ENCODE measurements at places on chromosomes 1 and 21.

DNA sequence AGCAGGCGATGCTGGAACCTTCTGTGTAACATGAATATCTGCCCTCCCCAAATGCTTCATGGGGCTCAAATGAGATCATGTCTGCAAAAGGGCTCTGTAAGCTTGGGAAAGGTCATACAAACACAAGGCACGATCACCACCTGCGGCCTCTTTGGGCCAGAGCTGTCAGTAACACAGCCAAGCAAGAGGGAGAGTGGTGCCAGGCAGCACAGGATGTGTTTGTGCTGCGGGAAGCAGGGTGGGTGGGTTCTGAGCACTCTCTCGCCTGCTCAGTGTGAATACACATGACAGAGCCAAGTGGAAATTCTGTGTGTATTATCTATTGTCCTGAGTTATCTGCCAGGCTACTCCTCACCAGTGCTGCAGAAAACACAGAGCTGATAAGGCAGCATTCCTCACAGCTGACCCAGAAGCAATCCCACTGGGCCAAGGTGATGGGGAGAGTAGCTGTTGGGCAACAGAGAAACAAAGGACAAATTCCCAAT is 101.2 kb downstream of the LAMC2 start:
- peak; percentile 94 for DNase-seq

- no peak for DNase-seq
These were observed 47.5 kb downstream of the SSX2IP start for GRCh38 chr1:84642774-84643173.

GRCh38 chr1:232904566-232904965 is 45.8 kb upstream of the NTPCR start:
- DNase-seq, result no peak

DNA sequence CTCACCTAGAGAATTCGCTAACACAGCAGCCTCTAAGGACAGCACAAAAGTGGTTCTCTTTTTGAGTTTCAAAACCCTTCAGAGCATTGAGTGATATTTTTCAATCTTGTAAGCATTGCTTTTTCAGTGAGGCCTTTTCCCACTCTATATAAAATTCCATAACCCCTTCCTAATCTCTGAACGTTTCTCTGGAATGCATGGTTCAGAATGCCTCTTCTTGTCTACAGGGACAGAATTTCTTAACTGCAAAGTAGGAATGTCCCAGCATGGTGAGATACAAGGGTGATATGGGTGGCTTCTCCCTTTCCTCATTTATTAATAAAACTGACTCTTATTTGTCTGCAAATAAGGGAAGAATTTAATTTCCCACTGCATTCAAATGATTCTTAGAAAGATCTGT is 377.9 kb downstream of the LTN1 start:
- no peak for DNase-seq

DNA sequence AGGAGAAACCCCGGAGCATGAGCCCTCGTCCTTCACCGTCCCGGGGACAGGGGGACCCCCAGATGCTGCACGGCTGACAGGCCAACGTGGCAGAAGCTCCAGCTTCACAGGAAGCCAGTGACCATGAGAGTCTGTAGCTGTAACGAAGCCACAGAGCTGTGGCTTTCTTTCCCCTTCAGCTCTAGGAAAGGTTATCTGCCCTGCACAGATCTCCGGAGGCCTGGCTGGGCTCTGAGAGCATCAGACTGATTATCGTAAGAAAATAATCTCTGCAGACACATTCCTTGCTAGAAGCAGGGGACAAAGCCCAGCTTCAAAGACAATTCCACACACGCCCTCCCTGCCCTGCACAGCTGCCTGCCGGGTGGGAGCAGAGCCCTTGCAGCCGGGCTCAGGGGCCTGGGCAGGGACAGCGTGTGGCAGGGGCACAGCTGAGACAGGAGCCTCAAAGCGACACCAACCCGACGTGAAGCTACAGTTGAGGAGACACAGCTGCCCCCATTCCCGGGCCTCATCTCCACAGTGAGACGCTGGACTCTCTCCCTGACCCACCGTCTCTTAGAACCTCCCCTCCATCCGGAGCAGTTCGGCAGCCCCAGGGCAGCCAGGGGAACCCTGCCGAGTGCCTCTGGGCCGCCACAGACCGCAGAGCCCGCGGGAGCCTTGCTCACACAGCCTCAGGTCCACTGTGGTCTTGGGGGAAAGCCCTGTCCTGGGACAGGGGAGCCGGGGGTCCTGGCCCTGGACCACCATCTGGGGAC is 30.6 kb downstream of the POFUT2 start:
- no peak for DNase-seq

- peak; percentile 83 for DNase-seq
These were observed 47.6 kb downstream of the SSBP3 start for GRCh38 chr1:54358503-54359168.

DNA sequence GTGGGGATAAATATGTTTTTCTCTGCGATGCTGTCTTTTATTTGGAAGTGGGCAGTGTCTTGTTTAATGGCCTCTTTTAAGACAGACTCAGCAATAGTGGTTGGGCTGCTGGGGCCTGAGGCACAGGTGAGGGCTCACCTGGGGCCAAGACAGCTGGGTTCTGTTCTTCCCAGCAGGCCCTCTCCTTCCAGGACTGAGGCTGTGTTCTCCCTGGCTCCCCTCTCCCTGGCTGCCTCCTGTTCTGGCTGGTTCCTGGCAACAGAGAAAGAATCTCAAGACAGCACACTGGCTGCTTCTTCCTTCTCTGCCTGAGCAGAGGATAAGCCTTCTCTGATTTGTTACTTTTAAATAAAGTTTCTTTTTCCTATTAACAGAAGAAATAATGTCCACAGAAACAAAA is 7.4 kb upstream of the GRHL3 start:
- peak; percentile 12 for DNase-seq

DNA sequence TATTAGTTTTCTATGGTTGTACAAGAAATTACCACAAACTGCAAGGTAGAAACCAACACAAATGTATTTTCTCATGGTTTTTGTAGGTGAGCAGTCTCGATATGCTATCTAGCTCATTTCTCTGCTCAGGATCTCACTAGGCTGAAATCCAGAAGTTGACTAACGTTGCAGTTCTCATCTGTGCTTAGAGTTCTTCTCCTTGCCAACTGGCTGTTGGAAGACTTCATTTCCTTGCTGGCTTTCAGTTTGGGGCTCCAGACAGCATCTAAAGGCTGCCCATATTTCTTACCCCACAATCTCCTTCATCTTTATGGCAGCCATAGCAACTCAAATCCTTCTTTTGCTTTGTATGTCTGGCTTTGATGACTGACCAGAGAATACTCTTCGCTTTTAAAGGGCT is 362.6 kb upstream of the ADGRL4 start:
- DNase-seq, result no peak

DNA sequence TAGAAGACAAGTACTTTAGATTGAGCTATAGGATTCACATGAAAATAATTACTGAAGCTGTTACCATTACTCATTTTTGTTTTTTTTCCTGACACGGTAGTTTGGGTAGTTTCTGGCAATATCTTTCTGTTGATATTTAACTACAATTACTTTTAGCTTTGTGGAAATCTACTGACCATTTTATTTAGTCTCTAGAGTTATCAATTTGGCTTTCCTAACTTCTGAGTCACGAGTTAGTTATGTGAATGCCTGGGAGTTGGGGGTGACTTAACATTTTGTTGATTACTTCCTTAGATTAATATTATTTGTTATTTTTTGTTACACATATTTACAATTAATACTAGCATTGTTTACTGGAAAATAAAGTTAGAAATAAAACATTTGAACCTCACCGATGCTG is 160.6 kb downstream of the HMCN1 start:
- no peak for DNase-seq

DNA sequence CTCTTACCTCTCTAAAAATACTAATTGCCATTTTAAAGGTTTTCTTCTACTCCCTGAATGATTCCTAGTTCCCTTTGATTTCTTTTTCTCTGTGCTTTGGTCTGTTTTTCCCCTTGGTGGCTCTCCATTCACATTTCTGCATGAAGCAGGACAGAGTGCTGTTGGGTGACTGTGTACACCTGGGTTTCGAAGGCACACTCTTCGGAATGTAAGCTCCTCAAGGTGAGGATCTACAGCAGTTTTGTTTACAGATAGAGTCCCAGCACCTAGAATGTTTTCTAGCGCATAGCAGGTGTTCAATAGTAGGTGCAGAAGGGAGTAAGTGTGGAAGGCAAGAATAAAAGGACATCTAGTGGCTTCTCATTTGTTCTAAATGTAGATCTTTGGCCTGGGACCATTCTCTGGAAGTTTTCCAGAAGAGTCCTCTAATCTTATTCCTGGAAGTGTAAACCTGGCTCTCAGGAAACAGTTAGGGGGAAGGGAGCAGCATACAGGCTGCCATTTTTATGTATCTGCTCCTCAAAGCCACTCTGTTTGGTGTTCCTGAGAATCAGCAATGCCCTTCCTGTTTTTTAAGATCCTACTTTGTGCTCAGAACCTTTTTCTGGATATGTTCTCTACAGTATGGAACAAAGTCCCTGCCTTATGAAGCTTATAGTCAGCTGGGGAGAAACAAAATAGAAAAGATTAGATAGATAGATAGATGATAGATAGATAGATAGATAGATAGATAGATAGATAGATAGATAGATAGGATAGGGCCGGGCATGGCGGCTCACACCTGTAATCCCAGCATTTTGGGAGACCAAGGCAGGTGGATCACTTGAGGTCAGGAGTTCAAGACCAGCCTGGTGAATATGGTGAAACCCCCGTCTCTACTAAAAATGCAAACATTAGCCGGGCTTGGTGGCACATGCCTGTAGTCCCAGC is 22.8 kb upstream of the EFNA1 start:
- DNase-seq, result no peak

GRCh38 chr1:163928069-163928468 is 606.3 kb downstream of the NUF2 start:
- DNase-seq, result no peak

DNA sequence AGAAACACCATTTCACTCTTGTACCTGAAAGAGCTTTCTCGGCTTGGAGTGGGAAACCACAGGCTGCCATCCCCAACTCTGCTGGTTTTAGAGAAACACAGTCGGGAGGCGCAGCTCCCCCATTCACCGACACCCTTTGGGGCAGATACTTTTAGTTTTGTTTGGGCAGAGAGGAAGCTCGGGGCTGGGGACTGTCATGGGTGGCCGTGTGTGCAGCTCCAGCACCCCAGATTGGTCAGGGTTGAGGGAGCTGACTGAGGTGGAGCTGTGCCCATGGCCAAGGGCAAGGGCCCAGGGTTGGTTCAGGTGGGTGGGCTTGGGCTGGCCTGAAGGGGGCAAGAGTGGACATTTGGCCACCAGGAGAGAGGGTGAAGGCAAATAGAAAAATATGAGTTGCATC is 163.1 kb downstream of the DYRK1A start:
- DNase-seq, result no peak

DNA sequence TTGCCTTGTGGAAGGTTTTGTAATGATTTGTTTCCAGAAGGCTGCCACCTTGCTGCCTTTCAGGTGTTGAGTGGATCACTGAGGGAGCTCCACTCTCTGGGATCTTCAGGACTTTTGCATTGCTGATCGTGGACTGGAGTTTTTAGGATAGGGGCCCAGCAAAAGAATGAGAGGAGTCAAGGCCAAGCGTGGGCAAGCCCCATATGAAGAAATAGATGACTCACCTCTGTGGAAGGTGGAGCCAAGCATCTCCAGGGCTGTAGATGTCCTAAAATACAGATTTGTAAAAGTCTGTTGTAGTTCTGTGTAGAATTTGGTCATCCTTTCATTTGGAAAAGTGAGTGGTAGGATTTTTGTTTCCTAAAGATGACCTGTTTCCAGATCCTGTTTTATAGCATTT is 67.0 kb downstream of the ST3GAL3 start:
- no peak for DNase-seq

Measured in cerebellar cortex (tissue), 1 donor.